Effector memory CD8-positive, alpha-beta T cell (primary cell): ENCODE measurements at places on chromosomes 5 and 9.
A peak's percentile ranks its signal among the peaks of the same experiment; 100 is the strongest.

DNA sequence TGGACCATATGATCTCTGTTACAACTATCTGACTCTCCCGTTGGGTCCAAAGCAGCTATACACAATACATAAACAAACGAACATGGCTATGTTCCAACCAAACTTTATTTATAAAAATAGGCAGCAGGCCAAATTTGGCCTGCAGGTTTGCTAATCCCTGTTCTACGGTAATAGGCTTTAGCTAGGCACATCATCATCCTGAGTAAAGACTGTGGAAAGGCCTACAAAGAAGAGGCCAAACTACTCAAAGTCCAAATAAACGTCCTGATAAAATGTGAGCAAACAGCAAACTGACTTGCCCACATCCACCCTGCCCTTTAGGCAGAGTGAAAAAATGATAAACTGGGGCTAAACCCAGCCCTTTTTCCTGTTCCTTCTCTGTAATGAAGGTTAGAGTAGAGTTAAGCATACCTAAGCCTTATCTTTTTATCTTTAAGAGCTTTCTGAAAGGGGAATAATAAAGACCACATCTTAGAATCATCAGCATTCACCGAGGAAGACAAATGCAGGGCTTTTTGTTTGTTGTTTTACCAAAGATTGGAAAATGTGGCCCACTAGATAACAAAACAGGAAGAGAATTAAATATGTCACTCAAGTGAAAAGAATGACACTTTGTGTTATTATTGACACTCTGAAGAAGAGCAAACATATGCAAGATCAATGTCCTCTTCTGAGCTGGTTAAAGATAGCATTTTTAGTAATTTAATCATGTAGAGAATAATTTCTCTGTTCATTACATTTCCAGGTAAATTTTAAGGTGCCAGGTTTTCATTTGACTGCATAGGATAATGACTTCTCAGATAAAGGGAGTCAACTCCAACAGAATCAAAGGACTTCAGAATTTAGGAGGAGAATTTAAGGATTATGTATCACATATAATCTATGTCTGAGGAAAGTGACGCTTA lies 160.0 kb upstream of the GNA14 start:
- DNase-seq: no peak

DNA sequence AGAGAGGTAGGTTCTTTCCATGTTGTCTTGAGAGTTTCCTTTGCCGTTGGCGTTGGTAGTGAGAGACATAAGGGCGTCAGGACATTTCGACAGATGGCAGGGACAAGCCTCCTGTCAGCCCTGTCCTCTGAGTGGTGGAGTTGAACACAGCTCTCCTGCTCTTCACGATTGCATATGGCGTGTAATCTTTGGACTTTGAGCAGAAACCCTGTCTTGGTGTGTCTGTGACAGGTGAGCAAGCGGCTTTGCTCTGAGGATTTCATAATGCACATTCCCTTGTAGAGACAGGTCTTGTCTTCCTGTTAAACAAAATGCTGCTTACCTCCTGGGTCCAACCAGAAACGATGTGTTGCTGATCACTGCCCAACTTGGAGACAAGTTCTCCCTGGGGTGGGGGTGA lies 146.5 kb downstream of the NXNL2 start:
- no peak for DNase-seq

- no peak for DNase-seq
Observed at GRCh38 chr5:11289733-11290132, 528.7 kb upstream of the DAP start.

DNA sequence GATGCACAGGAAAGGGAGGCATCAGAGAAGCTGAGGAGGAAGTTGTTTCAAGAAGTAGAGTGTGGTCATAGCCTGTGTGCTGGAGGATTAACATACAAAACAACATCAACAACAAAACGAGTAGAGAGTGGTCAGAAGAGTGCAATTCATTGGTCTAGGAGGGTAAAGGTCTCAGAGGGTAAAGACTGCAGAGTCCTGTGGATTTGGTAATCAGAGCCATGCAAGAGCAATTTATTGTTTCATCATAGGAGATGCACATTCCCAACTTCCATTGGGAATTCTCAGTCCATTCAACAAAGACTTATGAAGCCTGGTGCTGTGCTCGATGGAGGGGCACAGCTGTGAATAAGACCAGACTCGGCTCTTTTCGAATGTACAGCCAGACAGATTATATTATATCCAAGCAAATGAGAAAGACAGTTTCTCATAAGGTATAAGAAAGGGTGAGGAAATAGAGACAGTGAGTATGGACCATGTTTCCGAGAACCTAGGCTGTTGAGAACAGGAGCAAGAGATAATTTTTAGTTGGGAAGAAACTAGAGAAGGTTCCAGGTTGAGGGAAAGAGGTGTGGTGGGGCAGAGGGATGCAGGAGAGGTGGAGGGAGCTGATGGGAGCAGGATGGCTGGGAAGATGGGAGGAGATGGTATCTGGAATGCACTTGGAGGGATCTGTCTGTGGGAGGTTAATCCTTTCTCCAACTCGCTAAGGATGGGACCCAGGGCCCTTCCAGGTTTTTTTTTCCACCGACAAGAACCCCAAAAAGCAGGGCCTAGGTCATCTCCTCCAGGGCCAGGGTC lies 7.9 kb upstream of the MYORG start:
- no peak for DNase-seq

- peak; percentile 11 for DNase-seq
Observed at GRCh38 chr5:151448038-151448985, 909 bp downstream of the SLC36A1 start.

GRCh38 chr9:136854113-136854841 lies 2.1 kb downstream of the MAMDC4 start:
- no peak for DNase-seq

DNA sequence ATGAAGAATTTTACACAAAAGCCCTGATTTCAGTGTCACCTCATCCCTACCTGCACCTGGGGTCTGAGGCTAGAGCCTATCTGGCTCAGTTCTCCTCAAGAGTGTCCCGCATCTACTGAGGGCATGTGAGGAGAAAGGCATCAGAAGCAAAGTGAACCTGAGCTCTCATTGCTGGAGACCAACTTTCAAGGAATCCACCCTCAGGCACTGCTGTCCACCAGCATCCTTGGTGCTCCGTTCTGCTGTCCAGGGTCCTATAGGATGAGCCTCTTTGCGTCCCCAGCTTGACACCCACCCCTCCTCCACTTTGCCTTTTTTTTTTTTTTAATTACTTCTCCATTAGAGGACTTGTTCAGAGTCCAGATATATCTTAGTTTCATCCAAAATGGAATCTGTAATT lies 49.5 kb downstream of the CAMSAP1 start:
- DNase-seq: no peak

GRCh38 chr9:104817437-104817836 lies 53.5 kb downstream of the NIPSNAP3B start:
- no peak for DNase-seq

- no peak for DNase-seq
Observed at GRCh38 chr9:113519426-113520108, 56.0 kb downstream of the RGS3 start.

- DNase-seq: no peak
Observed at GRCh38 chr5:133713209-133713608, 100.9 kb upstream of the FSTL4 start.

DNA sequence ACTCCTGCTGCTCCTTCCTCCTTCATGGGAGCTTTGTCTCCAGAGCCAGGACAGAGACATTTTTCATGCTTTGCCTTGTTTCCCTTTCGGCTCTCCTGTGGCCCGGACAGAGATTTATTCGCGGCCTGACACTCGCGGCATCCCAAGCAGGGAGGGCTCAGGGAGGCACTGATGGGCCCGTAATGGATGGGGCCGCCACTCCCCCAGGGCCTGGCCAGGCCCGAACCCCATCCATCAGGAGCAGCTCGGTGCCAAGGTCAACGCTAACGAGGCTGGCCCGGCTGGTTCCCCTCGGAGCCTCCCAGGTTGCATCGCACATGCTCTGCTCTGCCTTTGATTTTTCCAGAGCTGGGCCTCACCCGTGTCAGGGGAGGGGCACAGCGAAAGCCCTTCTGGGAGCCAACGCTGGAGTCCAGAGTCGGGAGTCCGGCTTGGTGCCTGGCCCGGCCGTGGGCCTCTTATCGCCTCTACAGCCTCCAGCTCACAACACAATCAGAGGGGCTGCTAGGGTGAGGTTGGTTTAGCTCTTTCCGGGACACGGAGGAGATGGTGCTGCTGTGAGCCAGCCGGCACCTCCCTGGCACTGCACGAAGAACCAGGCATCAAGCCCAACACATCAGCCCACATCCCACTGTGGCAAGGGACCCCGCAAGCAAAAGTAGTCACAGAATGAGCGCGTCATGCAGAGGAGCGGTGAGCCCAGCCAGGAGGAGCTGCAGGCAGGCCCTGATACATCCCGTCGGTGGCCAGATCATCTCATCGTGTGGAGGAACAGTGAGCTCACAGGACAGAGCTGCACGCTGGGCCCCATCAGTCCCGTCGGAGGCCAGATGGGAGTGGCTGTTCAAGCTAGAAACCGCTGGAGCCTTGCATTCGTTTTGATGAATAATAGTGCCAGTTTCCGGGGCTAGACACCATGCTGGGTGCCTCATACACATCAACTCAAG lies 72.2 kb upstream of the BARHL1 start:
- DNase-seq: no peak

- no peak for DNase-seq
Observed at GRCh38 chr9:33430942-33431341, 16.5 kb downstream of the AQP3 start.

- DNase-seq: no peak
Observed at GRCh38 chr5:38059876-38060275, 198.5 kb upstream of the EGFLAM start.

DNA sequence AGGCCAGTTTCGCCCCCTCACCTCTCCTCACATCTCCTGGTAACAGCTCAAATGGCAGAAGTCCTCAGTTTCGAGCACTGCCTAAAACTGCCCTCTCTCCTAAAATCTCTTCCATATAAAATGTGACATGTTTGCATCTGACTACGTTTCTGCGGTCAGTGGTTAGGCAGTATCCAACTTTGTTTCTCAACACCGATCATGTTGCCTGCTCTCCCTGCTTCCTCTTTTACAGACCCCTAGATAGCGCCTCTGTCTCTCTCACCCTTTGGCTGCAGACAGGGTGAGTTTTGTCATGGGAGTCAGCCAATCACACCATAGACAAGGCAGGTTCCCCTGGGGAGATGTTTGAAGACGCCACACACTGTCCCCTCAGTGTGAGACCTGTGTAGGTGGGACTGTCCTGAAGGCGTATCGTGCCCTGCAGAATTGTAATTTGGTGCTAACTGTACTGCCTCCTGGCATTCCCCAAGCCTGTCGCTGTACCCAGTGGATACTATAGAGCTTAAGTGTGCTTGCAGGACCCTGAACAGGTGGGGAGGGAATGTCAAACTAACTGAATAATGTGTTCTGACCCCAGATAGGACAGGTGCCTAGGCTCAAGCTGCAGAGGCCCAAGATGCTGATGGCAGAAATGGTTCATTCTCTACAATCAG lies 1.1 kb downstream of the HEXB start:
- DNase-seq: no peak

DNA sequence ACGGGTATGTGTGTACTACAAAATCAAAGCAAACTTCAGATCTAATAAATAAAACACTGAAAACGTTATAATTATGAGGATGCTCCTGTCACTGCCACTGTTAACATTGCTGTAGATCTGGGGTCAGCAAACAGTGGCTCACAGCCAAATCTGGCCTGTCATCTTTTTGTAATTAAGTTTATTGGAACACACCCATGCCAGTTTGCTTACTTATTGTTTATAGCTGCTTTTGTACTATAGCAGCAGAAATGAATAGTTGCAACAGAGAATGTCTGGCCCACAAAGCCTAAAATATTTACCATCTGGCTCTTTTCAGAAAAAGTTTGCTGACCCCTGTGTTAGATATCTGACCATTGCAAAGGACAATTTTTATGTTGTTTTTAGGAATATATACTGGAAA lies 32.1 kb downstream of the PRRC1 start:
- DNase-seq: no peak

DNA sequence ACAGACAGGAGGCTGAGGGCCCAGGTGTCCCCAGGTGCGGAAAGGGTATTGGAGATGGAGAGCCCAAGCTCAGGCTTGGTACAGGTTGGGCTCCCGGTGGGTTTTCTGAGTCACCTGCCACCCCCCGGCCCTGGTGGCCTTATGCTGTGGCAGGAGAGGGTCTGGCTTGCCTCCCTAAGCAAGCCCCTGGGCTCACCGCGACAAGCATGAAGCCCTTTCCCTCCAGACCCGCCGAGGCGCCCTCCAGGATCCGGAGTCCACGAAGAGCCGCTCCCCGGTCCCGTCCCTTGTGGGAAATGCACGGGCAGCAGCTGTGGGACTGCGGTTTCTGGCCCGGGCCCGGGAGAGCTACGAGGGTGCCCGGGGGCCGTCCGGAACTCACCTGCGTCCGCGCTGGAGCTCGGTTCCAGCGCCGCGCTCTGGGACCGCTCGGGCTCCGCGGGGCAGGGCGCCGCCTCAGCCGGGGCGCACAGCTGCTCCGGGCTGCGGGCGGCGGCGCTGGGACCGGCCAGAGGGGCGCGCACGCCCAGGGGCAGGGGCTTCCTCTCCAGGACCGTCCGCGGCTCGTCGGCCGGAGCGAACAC lies 757 bp downstream of the SAPCD2 start:
- no peak for DNase-seq

DNA sequence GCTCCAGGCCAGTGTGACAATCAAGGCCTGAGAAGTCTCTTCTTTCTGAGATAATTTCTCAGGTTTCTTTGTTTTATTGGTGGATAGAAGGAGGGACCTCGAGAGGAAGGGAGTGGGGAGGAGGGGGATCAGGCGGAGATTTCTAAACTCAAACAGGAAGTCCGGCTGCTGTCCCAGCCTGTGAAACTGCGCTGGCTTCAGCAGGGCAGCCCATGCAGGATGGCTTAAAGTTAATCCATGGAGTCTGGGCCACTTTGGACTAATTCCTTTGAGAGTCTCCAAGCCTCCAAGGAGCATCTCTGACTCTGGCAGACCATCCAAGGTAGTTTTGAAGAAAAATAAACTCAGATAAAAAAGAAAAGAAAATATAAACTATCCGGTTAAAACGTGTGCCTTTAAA lies 378.5 kb downstream of the MLLT3 start:
- no peak for DNase-seq

DNA sequence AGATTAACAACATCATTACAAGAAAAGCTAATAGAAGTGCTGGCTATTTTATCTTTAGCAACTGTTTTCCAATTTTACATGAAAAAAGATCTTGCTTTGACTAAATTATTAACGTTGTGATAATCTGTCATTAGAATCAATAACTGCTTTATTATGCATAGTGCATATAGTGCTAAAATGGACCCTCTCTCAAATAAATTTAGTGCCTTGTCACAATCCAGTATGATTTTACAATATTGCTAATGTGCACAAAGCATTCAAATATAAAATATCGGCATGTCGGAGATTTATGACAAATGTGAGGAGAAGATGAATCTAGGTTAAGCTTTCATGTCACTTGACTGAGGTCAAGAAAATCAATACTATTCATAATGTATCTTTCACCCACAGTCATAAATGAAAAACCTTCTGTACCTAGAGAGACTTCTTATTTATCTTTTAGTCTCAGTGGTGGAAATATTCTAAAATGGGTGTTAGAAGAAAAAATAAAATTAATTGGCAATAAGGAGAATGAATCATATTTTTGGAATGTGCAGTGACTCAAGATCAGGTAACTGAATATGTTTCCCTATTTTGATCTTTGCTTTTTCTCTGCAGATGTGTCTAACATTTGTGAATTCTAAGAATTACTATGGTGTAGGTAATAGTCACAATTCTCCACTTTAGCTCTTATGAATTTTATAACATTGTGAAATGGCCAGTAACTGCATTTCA lies 672.9 kb upstream of the GRAMD2B start:
- no peak for DNase-seq

GRCh38 chr9:79256691-79257213 lies 315.0 kb upstream of the TLE4 start:
- no peak for DNase-seq
